Glomerular endothelial cell (primary cell): ENCODE measurements at places on chromosomes 12 and 14. TPM values are rescaled to one million over a fixed set of nuclear protein-coding genes. Genes with fewer than 3 reads are reported as not detected.

Gene GPRC5A
- total RNA-seq, result 14.9 and 18.7 TPM in 2 replicates

- DNase-seq, result no peak
These were observed 693.8 kb downstream of the BCL11B start for GRCh38 chr14:98578204-98578603.

- DNase-seq, result no peak
These were observed 35.6 kb downstream of the GNS start for GRCh38 chr12:64723630-64724029.

Gene VDR
- 0.10 and 0.18 TPM in 2 replicates for total RNA-seq

Gene CBLN3
- total RNA-seq, result 4.7 TPM in 2 replicates

- DNase-seq, result no peak
These were observed 1.7 kb downstream of the HAL start for GRCh38 chr12:95994476-95994875.

GRCh38 chr14:85437148-85437547, 92.8 kb upstream of the FLRT2 start:
- no peak for DNase-seq

- peak; percentile 14 for DNase-seq
These were observed 626 bp downstream of the TXNDC16 start for GRCh38 chr14:52551696-52552062.

- DNase-seq, result peak; percentile 27
These were observed 64.2 kb downstream of the DRAM1 start for GRCh38 chr12:101941306-101942249.

Gene GMFB
- 79.6 and 90.5 TPM in 2 replicates for total RNA-seq

DNA sequence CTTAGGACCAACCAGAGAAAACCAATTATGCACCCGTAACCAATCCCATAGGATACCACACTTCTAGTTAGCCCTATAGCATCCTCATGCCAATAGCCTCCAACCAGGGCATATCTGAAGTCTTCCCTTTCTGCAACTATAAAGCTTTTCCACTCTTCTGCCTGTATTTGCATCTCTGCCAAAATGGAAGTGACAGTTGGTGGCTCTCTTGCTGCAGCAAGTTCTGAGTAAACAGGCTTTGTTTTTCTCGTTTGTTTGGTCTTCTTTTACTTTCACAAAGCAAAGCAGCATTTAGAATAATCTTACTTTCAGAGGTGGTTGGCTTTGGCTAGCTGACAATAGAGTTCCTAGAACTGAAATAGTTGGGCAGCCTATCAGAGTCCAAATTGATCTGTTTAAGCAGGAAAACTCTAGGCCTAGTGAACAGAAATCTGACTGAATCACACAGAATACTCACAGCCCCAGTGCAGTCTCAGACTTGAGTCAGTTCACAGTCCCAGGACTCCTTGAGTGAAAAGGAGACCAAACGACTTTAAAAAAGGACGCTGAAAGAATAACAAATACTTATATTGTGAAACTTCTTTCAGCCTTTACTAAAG, 1029.7 kb upstream of the LRFN5 start:
- DNase-seq, result peak; percentile 36

- DNase-seq, result no peak
These were observed 1.6 kb upstream of the C1RL start for GRCh38 chr12:7110661-7111060.

Gene SCN8A
- total RNA-seq, result 2.0 and 7.1 TPM in 2 replicates

Gene FLVCR2
- total RNA-seq, result 2.1 and 7.4 TPM in 2 replicates

Gene SRP54
- 58.7 and 68.2 TPM in 2 replicates for total RNA-seq

GRCh38 chr14:54893151-54893760, 9.4 kb downstream of the GCH1 start:
- DNase-seq, result peak; percentile 39

DNA sequence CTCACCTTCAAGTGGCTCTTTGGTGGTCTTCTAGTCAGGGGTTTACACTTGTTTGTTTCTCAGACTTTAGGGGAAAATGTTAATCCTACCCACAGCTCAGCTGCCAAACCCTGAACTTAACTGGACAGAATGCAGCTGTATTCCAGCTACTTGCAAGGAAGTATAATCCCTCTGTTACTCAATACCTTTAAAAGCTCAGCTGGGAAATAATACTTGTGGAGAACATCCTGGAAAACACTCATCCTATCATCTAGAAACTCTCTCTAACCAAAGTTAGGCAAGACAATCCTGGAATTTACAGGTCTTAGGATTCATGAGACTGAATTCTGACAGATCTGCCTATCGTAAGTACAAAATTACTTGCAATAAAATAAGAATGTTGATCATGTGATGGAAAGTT, 404.1 kb downstream of the ADAMTS20 start:
- DNase-seq, result no peak

DNA sequence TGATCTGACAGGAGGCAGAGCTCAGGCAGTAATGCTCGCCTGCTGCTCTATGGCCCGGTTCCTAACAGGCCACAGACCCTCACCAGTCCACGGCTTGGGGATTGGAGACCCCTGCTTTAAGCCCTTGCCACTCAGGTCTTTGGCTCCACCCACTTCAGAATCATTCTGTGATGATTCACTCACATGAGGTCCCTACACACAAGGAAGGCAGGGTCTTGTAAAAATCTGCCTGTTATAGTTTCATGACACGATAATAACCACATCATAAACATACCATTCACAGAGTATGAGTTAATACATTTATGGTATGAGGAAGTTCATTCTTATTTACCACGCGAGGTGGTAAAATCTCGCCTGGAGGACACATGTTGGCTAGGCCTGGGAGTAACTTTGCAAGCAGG, 29.0 kb upstream of the MAX start:
- DNase-seq, result no peak

- DNase-seq, result no peak
These were observed 189.3 kb upstream of the LHX5 start for GRCh38 chr12:113660936-113661335.

- DNase-seq, result no peak
These were observed 23.7 kb downstream of the GYS2 start for GRCh38 chr12:21580748-21581516.

GRCh38 chr14:37147310-37147880, 25.0 kb downstream of the SLC25A21 start:
- no peak for DNase-seq

GRCh38 chr14:48936362-48936761, 649.8 kb downstream of the RPS29 start:
- no peak for DNase-seq

DNA sequence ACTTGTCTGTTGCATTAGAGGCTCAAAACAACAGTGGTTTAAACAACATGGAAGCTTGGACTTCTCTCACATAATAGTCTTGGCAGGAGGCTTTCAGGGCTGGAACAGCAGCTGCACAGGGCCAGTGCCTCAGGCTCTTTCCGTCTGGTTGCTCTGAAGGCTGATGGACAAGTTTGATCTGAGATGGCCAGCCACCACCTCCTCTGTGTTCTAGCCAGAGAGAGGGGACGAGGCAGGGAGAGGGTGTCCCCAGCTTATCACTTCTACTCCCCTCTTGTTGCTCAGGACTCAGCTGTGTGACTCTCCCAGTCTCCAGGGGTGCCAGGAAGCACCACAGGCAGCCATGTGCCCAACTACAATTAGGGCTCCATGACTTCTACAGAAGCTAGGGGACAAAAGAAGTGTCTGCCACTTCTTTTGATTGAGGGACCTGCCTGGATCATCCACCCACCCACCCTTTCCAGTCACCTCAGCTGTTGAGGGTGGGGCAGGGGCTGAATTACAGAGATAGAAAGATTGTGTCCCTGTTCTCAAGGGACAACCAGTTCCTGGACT, 46.6 kb downstream of the SMIM41 start:
- no peak for DNase-seq

- DNase-seq, result no peak
These were observed 65.4 kb upstream of the AMIGO2 start for GRCh38 chr12:47145188-47145587.

GRCh38 chr12:56688846-56689109, 694 bp upstream of the PTGES3 start:
- no peak for DNase-seq

Gene RASSF9
- 0.87 and 1.4 TPM in 2 replicates for total RNA-seq

- DNase-seq, result no peak
These were observed at the start of gene PTPRR for GRCh38 chr12:70920251-70920851. Gene PTPRR (minus strand): TSS chr12:70920738. CDS start chr12:70920390, 348 bp downstream.

Gene GPR84
- total RNA-seq, result not detected in 2 replicates

Gene LRP10
- total RNA-seq, result 187 and 195 TPM in 2 replicates

GRCh38 chr12:52403561-52403960, 2.6 kb downstream of the KRT82 start:
- no peak for DNase-seq

DNA sequence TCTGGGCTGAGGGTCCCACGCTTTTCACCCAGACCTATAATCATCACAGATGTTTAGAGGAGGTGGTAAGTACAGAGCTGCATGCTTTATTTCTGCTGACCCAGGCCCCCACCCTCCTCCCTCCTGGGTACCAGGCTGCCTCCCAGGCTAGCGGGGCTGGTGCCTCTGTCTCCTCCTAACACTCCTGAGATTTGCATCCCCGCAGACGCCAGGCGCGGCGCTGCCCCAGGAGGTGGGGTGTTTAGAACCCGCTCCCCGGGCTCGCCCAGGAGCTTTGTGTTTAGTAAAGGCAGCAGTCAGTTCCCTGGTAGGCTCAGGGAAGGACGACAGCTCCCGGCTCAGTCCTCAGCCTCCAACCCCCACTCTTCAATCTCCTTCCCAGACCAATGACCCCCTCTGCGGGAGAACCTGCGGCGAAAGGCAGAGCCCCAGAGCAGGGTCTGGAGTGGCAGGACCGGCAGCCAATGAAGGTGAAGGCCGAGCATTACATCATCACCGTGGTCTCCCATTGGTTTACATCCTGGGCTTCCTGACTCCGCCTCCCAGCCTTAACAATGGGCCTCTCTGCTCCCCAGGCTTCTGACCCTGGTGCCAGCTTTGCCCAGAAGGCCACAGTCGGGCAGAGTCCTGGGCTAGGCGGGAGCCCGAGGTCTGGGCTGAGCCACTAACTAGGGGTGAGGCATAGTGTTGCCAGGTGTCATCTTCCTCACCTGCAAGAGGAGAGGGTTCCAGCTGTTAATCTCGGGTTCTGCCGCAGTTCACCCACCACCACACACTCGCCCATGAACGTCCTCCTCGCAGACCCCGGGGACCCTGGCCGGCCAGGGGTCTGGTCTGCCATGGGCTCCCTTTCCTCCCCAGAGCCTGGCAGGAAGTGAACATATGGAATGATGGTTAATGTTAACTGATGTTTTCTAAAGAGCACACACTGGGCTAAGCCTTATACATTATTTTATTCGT, 57.5 kb downstream of the CALM1 start:
- peak; percentile 81 for DNase-seq

DNA sequence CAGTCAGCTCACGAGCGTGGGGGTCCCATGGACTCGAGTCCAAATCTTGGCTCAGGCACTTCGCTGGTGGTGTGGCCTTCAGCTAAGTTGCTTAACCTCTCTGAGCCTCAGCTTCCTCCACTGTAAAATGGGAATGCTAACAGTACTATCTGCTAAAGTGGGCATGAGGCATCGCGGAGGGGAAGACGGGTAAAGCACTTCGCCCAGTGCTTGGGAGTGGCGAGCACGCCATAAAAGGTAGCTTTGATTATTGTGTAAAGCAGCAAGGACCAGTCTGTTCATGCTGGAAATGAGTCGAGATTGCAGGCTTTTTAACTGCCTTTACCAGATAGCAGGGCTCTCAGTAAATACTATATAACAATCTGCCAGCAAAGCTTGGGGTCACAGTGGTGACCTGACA, 24.5 kb downstream of the HRK start:
- no peak for DNase-seq

GRCh38 chr14:68391311-68392014, 401.4 kb downstream of the ZFP36L1 start:
- DNase-seq, result no peak

GRCh38 chr14:54840798-54841197, 61.8 kb downstream of the GCH1 start:
- DNase-seq, result no peak

DNA sequence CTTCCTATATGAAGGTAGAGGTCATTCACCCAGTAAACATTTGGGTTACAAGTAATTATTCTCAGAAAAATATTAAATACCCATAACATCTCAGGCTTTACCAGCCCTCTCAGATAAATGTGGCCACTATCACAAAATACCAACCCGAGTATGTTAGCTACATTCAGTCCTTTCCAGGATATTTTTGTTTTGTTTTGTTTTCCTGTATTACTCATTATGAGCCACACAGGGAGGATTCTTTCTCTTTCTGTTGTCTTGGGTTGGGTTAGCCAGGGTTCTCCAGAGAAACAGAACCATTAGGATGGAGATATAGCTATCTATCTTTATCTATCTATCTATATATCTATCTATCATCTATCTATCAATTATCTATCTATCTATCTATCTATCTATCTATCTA, 947.6 kb upstream of the MDGA2 start:
- no peak for DNase-seq

DNA sequence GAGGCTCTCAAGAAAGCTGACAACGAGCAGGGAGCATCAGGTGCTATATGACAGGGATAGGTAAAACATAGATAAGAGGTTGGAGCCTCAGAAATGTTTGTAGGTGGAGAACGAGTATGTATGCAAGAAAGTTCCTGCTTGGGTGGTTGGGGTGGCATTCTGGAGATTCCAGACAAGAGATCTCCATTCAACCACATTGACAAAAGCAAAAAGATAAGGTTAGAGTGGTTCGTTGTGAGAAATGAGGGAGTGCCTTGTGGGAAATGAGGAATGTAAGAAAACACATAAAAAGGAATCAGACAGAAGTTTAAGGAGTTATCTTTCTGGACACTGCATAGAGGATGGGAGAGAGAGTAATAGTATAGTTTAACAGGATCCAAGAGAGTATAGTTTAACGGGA, 290.3 kb downstream of the DPF3 start:
- no peak for DNase-seq

- DNase-seq, result no peak
These were observed 751.3 kb downstream of the SLC6A15 start for GRCh38 chr12:84161296-84161695.

DNA sequence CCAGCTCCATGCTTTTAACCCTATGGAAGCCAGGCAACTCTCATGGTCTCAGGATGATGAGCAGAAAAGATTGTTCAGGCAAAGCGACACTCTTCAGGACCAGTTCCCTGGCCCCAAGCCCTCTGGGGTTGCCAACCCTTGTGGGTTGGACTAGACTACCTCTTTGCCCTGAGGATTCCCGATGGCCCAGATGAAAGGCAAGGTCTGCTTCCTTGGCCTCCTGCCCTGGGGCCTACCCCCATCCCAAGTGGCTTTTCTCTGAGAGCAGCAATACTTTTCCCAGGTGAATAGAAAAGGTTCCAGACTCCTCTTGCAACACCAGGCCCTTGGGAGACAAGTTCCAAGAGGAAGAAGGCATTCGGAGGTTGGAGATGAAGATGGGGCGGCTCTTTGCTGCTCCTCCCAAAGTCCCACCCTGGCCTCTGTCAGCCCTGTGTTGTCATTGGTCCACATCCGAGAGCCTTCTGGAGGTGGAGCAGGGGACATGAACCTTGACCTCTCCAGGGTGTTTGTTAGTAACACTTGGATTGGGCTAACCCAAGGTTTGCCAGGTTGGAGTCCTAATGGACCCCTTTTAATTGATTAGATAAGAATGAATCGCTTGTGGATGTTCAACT, 131.1 kb downstream of the GCH1 start:
- DNase-seq, result no peak

- DNase-seq, result no peak
These were observed 18.0 kb upstream of the CMKLR1 start for GRCh38 chr12:108356835-108357806.
